GM12878 (cell line): ENCODE measurements at places on chromosomes 13 and 19. TPM values are rescaled to one million over a fixed set of nuclear protein-coding genes. Genes with fewer than 3 reads are reported as not detected.

GRCh38 chr19:4456843-4457653, 546 bp downstream of the UBXN6 start:
- DNase-seq, result no peak

GRCh38 chr13:101751488-101751887, 299.0 kb downstream of the ITGBL1 start:
- DNase-seq, result no peak

- no peak for DNase-seq
Observed at GRCh38 chr13:28493740-28494503, 1.0 kb downstream of the FLT1 start.

The KANK3 gene
- total RNA-seq, result 0.26 and 0.56 TPM in 2 replicates

GRCh38 chr19:4654437-4655361, 15.4 kb downstream of the TNFAIP8L1 start:
- no peak for DNase-seq
